Activated T-helper 1 cell treated with anti-CD3 and anti-CD28 coated beads, Interleukin-12 subunit alpha, Interleukin-12 subunit beta, Interleukin-2, Interleukin-4 antibody, amounts not matched to agents 30 ng/mL and 10 ng/mL and 1 ng/mL, durations not matched to agents 14 hours and 24 hours and 36 hours (primary cell): ENCODE measurements at places on chromosomes 4 and X.
A peak's percentile ranks its signal among the peaks of the same experiment; 100 is the strongest.

DNA sequence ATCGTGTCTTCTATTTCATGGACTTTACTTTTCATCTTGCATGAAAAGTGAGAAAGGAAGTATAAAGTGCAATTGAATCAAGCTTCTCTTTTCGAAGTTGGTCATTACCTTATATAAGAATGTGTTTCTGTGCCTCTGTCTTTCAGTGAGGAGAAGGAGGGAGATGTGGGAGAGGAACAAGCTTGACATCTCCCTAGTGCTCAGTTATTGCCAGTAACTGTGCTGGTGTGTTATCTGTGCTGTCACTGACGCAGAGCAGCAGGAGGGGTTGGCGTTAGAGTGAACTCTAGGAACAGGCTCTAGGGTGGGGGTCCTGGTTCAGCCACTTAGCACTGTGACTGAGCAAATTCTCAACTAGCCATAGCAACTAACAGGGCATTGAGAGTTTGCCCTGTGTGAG, 34.0 kb upstream of the TBC1D9 start:
- H3K4me1 ChIP-seq = no peaks in the 10 kb centered on the region
- peaks cover 2% of the 10 kb centered on the region for H3K27me3 ChIP-seq
- H3K4me3 ChIP-seq = no peak overlapping the region
- no peaks in the 10 kb centered on the region for H3K36me3 ChIP-seq

DNA sequence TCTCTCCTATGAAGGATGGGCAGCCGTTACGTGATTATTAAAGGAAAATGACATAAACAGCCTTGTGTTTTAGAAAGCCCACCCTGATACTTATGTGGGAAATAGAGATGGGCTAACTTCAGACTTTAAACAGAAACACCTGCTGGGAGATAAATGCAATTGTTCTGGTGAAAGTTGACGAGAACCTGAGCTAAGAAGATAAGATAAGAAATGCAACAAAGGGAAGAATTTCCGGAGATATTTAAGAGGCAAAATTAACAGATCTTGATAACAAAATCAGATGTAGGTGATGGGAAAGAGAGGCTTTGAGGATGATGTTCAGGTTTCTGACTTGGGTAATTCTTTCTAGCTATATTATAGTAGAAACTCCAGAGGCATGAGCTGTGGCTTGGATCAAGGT, 102.7 kb upstream of the SLC7A11 start:
- peaks cover 22% of the 10 kb centered on the region for H3K4me1 ChIP-seq
- H3K4me3 ChIP-seq = no peak overlapping the region

DNA sequence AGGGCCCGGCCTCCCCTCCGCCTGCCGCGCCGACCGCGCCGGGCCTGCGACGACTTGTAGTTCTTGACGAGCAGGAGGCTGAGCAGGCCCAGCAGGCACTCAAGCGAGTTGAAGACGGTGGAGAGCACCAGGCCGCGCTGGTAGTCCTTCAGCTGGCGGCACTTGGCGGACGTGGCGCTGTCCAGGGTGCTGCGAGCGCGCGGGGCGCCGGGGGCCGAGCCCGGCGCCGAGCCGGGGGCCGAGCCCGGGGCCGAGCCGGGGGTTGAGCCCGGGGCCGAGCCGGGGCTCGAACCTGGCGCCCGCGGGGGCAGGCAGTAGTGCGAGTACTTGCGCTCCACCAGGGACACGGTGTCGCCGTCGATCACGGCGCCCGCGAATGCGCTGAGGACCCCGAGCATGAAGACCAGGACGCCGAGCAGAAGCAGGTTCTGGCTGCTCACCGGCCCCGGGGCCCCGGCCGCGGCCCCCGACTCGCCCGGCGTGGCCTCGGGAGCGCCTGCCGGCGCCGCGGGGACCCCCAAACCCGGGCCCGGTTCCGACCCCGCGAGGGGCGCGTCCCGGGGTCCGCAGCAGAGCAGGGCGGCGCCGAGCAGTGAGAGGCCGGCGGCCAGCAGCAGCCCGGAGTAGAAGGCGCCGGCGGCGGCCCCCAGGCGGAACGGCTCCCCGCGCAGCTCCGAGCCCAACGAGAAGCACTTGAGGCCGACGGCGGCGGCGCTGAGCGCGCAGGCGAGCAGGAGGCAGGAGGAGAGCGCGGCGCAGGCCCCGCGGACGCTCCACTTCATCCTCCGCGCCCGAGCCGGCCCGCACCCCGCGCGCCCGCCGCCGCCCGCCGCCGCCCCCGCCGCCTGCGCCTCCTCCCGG, 584 bp downstream of the TMEM271 start:
- no peak for DNase-seq
- no peak overlapping the region for H3K27ac ChIP-seq
- H3K4me3 ChIP-seq = no peak overlapping the region
- H3K36me3 ChIP-seq = no peaks in the 10 kb centered on the region
- peaks cover 4% of the 10 kb centered on the region for H3K4me1 ChIP-seq

DNA sequence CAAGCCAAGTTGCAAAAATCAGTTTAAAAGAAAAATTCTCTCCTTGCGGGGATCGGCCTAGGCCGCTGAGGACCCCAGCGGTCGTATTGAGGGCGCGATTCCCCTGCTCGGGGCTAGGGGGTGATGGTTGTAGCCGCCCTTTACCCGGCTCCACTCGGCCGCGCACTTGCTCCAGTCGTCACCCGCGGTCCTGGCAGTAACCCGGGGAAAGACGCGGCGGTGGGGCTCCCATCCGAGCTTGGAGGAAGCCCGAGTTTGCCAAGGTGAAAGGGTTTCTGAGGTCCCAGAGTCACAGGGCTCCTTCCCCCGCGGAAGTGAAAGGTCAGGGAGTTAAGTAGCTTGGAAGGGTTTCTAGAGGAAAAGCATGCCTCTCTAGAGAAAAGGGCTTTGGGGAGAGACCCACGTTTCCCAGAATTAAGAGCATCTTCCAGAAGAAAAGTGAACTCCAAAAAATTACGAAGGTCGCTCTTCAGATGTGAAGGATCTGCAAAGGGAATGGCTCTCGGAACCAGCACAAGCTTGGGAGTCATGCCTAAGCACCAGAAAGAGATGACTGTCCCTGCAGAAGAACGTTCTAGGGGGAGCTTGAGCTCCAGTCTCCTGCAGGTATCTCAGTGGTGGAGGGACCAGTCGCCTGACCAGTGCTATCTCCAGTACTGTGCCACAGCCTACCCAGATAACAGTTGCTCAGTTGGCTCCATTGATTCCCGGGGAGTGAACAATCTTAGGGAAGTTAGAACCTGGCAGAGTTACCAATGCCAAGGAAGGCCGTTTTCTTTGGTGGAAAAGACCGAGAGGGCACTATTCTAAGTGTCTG, 875 bp downstream of the LAP3 start:
- peak overlapping the region; percentile 93 for H3K4me3 ChIP-seq
- H3K4me1 ChIP-seq = peaks cover 38% of the 10 kb centered on the region
- peak overlapping the region; percentile 94 for H3K27ac ChIP-seq

DNA sequence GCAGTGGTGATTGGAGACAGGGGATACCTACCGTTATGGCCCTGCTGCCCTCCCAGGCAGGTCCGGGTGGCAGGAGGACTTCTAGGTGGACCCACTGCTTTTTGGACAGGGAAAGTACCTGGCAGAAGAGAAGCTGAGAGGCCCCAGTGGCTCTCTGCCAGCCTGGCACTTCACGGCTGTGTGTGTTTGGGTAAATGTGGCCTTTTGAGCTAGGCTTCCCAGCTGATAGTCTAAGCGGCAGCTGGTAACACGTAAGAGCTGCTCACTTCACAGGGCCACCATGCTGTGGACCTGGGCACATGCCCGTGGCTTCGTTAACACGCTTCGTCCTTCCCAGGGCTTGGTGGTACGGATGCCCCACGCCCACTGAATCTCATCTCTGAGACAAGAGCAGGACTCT, 92.0 kb upstream of the CLCN4 start:
- no peak overlapping the region for H3K4me3 ChIP-seq
- H3K27me3 ChIP-seq = no peaks in the 10 kb centered on the region
- no peak overlapping the region for H3K27ac ChIP-seq
- peaks cover 5% of the 10 kb centered on the region for H3K4me1 ChIP-seq
